Amniotic stem cell (primary cell): ENCODE measurements at places on chromosomes 5 and 9.

GRCh38 chr9:110443146-110443865 lies 105.6 kb upstream of the TXNDC8 start:
- peak; percentile 64 for DNase-seq

DNA sequence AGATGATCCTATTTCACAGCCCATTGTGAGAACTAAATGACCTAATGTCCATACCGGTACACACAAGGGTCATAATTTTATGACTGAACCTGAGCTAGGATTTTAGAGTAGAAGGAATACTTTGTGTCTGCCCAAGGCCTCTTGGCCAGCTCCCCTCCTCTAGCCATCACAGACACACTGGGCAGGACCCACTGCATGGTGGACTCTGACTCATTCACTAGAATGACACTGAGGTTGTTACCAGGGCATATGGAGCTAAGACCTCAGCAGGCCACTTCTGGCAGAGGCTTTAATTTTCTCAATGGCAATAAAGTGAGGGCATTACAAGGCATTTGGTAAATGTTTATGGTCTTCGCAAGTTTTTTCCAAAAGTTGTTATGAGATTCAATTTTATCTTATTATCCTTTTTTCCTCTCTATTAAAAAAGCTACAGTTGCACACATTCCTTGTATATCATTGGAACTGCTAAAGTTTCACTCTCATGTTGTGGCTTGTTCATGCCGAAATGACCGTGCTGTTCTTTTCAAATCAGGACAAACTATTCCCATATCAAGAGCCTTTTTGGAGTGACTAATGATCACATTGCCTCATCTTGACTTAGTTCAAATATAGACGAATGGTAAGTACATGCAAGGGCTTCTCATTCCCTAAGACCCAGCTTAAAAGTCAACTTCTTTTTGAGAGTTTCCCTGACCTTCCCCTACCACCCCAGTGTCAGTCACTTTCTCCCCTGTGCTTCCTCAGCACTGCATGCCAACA lies 595.7 kb downstream of the ACTL7B start:
- no peak for DNase-seq

GRCh38 chr9:82183181-82183860 lies 194.7 kb downstream of the SPATA31D1 start:
- DNase-seq, result no peak

DNA sequence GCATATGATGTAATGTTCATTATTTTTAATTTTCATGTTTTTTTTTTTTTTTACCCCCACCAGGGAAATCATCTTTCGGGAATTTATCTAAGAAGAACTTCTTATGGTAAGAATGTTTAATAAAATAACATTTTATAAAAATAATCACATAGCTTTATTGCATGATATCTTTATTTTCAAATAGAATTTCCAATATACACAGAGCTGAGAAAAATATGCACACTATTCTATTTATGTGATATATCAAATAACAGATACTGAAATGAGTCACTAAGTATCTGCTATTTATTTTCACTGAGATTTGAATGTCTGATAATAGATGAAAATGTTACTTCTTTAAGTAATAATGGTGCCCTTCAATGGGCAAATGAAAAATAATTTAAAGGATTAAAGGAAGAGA lies 1217.3 kb downstream of the MAT2B start:
- DNase-seq, result no peak

DNA sequence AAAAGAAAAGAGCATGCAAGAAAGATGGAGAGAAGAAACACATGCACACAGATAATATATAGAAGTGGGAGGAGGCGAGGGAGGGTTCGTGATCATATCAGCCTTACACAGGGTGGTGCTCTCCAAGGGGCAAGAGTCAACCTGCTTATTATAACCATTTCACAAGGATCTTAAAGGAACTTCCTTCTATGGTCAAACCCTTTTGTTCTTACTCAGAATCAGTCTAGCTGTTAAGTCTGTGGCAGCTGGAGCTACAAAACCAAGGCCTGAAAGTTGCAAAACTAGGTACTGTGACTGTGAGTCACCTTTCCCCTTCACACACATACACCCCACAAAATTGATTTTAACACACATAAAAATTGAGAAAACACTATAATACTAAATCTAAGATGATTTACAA lies 18.5 kb upstream of the ERMP1 start:
- no peak for DNase-seq

- DNase-seq, result no peak
Observed at GRCh38 chr5:160626322-160626721, 204.7 kb downstream of the PTTG1 start.

DNA sequence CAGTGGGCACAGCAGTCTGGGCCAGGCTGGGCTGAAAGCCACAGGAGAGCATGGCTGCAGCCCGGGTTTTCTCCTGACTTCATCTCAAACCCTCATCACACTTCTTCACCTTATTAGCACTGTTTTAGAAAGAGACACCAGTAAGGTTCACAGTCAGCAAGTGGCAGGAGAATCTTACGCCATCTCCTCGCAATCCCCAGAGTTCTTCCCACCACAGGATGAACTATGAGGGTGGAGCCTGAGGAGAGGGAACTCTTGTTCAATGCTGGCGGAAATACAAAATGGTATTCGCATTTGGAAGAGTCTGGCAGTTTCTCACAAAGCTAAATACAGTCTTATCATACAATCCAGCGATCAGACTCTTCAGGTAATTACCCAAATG lies 14.7 kb downstream of the BICD2 start:
- DNase-seq, result no peak

DNA sequence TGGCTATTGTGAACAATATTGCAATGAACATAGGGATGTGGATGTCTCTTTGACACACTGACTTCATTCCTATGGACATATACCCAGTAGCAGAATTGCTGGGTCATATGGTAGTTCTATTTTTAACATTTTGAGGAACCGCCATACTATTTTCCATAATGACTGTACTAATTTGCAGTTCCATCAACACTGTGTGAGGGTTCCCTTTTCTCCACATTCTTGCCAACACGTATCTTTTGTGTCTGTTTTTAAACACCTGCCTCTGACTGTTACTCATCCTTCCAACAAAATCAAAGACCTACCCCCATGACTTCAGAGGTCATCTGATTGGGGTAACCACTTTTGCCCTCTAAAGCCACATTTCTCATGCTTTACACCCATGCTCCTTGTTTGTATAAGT lies 133.5 kb downstream of the MED27 start:
- no peak for DNase-seq

DNA sequence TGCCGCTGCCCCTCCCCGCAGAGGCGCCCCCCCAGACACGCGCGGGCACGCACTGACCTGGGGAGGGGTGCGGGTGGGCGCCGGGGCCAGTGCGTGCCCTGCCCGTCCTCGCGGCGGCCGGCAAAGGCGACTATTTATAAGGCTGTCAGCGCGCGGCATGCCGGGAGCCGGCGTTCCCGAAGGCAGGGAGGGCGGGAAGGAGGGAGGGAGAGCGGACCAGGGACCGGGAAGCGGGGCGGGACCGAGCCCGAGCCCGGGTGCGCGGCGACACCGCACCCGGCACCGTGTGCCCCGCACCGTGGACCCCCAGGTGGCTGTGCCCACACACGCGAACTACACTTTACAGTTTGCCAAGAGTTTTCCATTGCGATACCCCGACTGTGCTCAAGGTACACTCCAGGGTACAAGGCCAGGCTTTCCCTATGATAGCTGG lies at the start of gene AK1:
TSS of gene AK1 (minus strand) at position 110 of the 433 bp plus-strand sequence. CDS start 3,058 bp downstream, outside the sequence.
- peak; percentile 39 for DNase-seq

GRCh38 chr5:8196061-8196460 lies 327.1 kb downstream of the MTRR start:
- DNase-seq, result no peak

DNA sequence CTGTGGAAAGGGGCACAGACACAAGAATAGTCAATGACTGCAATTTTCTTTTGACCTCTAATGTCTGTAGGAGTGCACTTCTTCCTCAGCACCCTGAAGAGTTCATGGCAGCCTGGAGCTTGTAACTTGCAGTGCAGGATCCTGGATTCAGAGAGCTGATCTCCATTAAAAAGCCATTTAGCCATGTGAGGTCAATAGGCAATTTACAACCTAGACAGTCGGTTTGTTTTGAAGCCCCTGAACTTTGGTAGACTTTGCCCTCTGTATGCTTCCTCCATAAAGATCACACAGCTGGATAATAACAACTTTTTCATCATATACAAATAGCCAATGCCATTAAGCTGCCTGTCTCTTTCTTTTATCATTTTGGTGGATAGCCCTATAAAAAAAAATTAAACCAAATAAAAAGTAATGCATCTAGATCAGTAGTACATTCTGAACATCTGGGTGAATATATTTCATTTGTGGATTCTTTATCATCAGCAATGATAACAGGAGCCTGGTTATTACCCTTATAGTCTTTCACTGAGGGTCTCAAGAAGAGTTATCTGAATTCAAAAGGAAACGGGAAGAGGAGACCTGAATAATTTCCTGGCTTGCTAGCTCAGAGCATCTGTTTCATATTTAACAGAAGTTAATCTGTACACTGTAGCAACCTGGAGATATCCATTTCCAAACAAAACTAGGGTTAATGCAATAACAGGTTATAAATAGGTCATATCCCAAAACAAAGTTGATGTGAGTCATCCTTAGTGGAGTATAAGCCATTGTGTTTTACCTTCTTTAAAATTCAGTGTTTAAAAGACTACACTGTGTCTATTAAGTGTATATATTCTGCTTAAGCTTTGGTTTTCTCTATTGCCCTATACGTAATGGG lies 193.8 kb upstream of the ACTBL2 start:
- no peak for DNase-seq

DNA sequence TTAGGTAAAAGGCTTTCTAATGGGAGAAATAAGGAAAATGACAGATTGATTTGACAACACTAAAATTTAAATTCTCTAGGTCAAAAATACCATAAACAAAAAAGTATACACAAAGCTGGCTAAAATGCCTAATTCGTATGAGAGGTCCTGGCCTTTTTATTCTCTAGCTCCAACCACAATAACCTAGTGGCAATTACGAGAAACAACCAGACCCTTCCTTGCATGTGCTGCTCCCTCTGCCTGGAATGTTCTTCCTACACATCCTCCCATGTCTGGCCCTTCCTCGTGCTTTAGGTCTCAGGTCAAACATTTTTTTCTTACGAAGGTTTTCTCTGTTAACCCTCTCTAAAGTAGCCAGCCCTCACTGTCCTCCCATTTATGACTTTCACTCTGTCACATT lies 176.4 kb upstream of the PLPPR1 start:
- DNase-seq, result no peak

GRCh38 chr9:4077499-4078102 lies 222.3 kb downstream of the GLIS3 start:
- peak; percentile 49 for DNase-seq

- no peak for DNase-seq
Observed at GRCh38 chr9:73565026-73565425, 413.4 kb downstream of the ANXA1 start.

- DNase-seq, result no peak
Observed at GRCh38 chr9:111037356-111037707, 938 bp downstream of the LPAR1 start.

- no peak for DNase-seq
Observed at GRCh38 chr9:92980085-92980745, 32.9 kb downstream of the FGD3 start.

- DNase-seq, result no peak
Observed at GRCh38 chr9:92718086-92719001, 46.3 kb downstream of the BICD2 start.

- no peak for DNase-seq
Observed at GRCh38 chr5:143908959-143909358, 97.0 kb downstream of the HMHB1 start.

DNA sequence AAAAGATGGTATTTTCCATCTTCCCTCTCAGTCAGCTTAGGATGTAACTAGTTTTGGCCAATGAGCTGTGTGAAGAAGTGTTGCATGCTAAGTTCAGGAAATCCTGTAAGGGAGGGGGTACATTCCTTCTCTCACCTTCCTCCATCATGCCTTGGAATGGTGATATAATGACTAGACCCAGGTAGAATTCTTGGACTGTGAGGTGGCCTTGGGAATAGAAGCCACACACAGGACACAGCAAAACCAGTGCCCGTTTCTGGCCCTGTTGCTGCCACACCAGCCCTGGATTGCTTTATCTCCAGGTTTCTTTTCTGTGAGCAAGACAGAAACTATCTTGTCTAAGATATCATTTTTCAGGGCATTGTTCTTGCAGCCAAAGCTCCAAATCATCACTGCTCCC lies 10.5 kb upstream of the ZNF354A start:
- no peak for DNase-seq

- no peak for DNase-seq
Observed at GRCh38 chr9:6771722-6772121, 13.9 kb downstream of the KDM4C start.

- DNase-seq, result no peak
Observed at GRCh38 chr9:27348785-27349697, 52.1 kb upstream of the EQTN start.

GRCh38 chr5:14413331-14413750 lies 168.3 kb upstream of the OTULINL start:
- DNase-seq, result no peak

GRCh38 chr9:120756531-120756930 lies 36.7 kb downstream of the FBXW2 start:
- no peak for DNase-seq

DNA sequence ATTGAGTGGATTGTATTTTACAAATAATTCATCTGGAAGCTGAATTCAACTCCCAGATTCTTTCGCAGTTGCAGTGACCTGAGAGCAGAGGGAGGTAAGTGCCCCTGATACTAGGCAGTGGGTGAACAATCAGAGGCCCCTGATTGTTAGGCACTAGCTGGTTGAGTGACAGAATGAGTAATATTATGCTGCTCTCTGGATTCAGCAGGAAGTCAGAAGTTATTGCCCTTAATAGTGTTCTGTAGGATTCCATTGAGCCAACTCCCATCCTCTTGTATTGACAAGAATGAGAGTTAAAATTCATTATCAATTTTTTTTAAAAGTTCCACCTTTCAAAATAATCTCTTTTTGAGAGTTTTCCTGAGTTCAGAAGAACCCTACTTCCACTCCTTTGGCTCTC lies 301.2 kb downstream of the DTWD2 start:
- no peak for DNase-seq

DNA sequence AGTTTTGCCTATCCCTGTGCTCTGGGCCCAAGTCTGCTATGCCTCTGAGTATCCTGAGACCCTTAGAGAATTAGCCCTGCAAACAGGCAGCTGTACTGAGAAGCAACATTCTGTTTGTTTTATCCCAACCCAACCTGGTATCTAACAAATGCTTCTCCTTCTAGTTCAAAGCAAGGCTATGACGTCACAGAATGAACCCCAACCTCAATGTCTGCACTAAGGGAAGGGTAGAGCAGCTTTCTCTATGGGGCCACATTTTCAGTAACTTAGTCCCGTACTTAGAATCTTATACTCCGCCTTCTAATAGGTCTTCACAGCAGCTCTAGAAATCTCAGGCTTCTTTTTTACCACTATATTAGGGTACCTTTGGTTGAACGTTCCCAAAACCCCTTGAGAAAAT lies 169.6 kb downstream of the TSSK1B start:
- DNase-seq, result no peak
